ENCODE measurements at places on chromosomes 16 and 17. TPM values are rescaled to one million over a fixed set of nuclear protein-coding genes. Genes with fewer than 3 reads are reported as not detected.

The ORC6 gene
- 1.1 TPM for total RNA-seq

The TTLL6 gene
- 0.57 TPM for total RNA-seq

The TM4SF5 gene
- total RNA-seq: not detected

The ODAD4 gene
- total RNA-seq: 0.74 TPM

The CORO1A gene
- 0.71 TPM for total RNA-seq
